ENCODE measurements at places on chromosomes 4 and X. TPM values are rescaled to one million over a fixed set of nuclear protein-coding genes. Genes with fewer than 3 reads are reported as not detected.

P2RY4 gene
- not detected for total RNA-seq

SLC6A14 gene
- total RNA-seq = not detected

USP17L19 gene
- total RNA-seq = not detected

MAGEC1 gene
- total RNA-seq = 0.04 TPM

GPR173 gene
- not detected for total RNA-seq

CXCL5 gene
- total RNA-seq = 60.7 TPM

XPNPEP2 gene
- not detected for total RNA-seq

PNMA6F gene
- not detected for total RNA-seq

MAGEA9B gene
- total RNA-seq = not detected

ANXA5 gene
- total RNA-seq = 491 TPM

PDHA1 gene
- 298 TPM for total RNA-seq

CENPC gene
- total RNA-seq = 4.1 TPM

LONRF3 gene
- 3.3 TPM for total RNA-seq

HDAC8 gene
- 22.7 TPM for total RNA-seq

AMTN gene
- 0.09 TPM for total RNA-seq

BMX gene
- not detected for total RNA-seq

CCKAR gene
- total RNA-seq = not detected

SUPT20HL1 gene
- not detected for total RNA-seq

SSX1 gene
- total RNA-seq = not detected

NSG1 gene
- total RNA-seq = 0.96 TPM

GPRASP1 gene
- 0.47 TPM for total RNA-seq

MED12 gene
- 14.1 TPM for total RNA-seq

SH3TC1 gene
- total RNA-seq = 8.8 TPM

XG gene
- not detected for total RNA-seq

GAGE13 gene
- not detected for total RNA-seq

NAA11 gene
- total RNA-seq = not detected

NLGN3 gene
- total RNA-seq = 0.86 TPM

CASP3 gene
- 19.5 TPM for total RNA-seq

L1CAM gene
- 26.8 TPM for total RNA-seq

PDE6B gene
- total RNA-seq = not detected

Measured in A549 treated with CpdA at 1 μM for 4 hours (cell line).